Mesothelial cell of epicardium (in vitro differentiated cells): ENCODE measurements at places on chromosomes 2 and 18. TPM values are rescaled to one million over a fixed set of nuclear protein-coding genes. Genes with fewer than 3 reads are reported as not detected.

Gene RRM2
- total RNA-seq, result 30.8 to 35.7 TPM (median 32.7 TPM) in 3 replicates

DNA sequence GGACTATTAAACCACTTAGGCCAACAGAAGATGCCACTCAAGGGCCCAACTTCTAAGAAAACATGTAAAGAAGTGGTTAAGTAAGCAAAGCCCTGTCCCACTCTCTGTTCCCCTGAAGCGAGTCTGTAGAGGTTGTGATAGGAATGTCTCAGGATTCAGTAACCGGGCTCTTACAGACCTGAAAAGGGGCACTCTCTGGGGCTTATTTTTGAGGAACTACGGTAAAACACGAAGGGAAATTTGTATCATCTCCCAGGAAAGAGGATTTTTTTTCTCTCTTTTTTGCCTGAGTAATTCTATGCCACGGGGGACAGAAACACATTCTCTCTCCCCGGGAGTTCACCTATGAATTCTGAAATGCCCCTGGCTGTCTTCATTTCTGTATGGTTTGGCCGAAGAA is 77.4 kb downstream of the VIT start:
- DNase-seq, result no peak

DNA sequence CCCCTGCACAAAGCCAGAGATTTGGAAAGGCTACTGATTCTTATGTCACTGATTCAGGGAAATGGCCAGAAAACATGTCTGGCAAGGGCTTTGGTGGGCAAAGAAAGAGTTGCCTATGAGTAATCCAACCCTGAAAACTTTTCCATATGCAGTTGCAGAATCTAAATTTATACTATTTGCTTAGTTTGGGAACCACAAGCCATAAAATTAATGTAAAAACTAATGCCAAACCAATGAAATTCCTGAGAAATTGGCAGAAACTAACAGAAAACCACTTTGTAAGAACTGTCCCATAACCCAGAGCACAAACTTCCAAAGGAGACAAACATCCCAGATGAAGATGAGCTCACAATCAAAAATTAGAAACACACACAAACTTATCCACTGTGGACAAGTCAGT is 48.8 kb downstream of the TCF4 start:
- DNase-seq, result no peak

DNA sequence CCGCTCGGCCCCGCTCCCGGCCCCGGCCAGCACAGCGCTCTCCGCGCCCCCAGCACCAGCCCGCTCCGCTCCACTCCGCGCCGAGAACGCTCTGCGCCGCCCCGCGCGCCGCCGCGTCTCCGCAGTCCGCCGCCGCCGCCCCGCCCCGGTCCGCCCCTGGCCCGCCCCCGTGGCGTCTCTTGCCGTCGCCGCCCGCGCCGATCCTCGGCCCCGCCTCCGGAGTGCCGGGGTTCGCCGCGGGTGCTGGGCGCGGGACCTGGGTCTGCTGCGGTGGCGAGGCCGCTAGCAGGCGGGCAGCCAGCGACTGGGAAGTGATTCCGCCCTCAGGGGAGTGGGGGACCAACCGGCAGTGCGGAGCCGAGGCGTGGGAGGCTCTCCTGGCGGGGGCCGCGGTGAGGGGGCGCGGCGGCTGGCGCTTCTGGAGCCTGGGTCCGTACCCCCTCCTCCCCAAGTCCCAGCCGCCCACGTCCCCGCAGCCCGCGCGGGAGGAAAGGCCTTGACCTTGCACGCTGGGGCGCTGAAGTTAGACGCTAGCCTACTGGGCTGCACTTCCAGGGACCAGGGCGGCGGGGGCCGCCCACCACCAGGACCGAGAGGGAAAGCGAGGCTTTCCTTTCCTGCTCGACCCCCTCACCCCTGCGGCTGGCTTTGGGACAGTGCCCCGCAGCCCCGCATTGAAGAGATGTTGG is at the start of gene HS6ST1:
TSS of gene HS6ST1 (minus strand) at position 93 of the 689 bp plus-strand sequence. CDS start 305 bp downstream, outside the sequence.
- peak; percentile 92 for DNase-seq
